ENCODE measurements at places on chromosomes 2 and 18. TPM values are rescaled to one million over a fixed set of nuclear protein-coding genes. Genes with fewer than 3 reads are reported as not detected.

DNA sequence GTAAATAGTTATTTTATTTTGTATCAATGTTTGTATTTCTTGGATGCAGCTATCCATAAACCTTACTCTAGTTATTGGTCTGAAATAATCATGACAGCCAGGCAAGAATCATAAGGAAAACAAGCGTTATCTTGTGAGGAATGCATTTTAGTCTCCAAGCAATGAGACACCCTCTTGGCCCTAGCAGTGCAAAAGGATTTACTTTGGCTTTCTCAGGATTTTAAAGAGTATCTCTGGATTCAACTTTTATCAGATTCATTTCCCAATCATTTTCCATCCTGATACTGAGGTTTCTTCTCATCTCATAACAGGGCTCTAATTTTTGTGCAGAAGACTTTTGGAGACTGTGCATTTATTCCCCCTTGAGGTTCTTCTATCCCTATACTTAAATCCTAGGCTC is 480.8 kb downstream of the TMX3 start:
- no peak for DNase-seq

- no peak for DNase-seq
Observed at GRCh38 chr2:28689771-28690170, 61.9 kb upstream of the PPP1CB start.

DNA sequence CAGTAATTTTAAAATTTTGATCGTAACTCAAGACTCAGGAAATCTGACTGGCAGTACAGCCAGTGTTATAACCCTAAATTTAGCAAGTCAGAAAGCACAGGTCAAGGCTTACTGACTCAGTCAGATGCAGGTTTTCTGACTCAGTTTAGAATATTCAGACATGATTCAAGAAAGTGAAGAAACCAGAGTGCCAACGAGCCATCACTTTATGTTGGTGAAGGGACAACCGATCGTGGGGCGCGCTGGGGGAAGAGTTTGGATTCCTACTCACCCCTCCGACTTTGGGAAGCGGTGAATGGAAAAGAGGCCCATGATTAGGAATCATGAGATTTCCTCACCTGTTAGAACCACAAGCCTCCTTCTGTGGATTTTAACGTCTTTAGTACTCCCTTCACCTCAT is 998 bp downstream of the RNF149 start:
- no peak for DNase-seq

TP53I3 gene
- 25.3 TPM for total RNA-seq

DNA sequence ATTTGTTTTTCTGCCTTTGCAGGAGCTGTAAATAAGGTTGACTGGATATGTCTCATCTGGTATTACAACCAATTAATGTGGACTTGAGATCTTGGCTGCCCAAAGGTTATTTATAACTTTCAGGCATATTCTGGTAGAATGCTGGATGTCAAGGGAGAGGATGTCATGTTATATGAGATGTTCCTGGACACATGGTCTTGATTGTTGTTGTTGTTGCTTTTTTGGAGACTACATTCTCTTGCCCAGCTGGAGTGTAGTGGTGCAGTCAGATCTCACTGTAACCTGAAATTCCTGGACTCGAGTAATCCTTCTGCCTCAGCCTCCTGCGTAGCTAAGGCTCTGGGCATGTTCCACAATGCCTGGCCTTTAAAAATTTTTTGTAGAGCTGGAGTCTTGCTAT is 83.3 kb downstream of the LCLAT1 start:
- DNase-seq, result no peak

GRCh38 chr2:5290900-5291546 is 401.2 kb upstream of the SOX11 start:
- no peak for DNase-seq

Measured in sciatic nerve (tissue), 2 donors.